Fibroblast of villous mesenchyme (primary cell): ENCODE measurements at places on chromosomes 7 and 10. TPM values are rescaled to one million over a fixed set of nuclear protein-coding genes. Genes with fewer than 3 reads are reported as not detected.

The IL2RA gene
- under 0.01 TPM in 1 of 2 replicates, not detected in the other for total RNA-seq

The HOXA1 gene
- 0.32 and 0.43 TPM in 2 replicates for total RNA-seq

The NME8 gene
- not detected in 2 replicates for total RNA-seq

The PLXNA4 gene
- under 0.01 TPM in 1 of 2 replicates, not detected in the other for total RNA-seq

The STOX1 gene
- total RNA-seq = under 0.01 TPM in 2 replicates

The RPEL1 gene
- 0.32 and 0.43 TPM in 2 replicates for total RNA-seq

The AS3MT gene
- total RNA-seq = 5.2 and 5.5 TPM in 2 replicates

The COL13A1 gene
- 3.5 and 5.8 TPM in 2 replicates for total RNA-seq

The INMT gene
- total RNA-seq = 15.8 and 48.4 TPM in 2 replicates

The RAB18 gene
- 44.1 and 61.7 TPM in 2 replicates for total RNA-seq

The ACTR3C gene
- total RNA-seq = 7.4 and 13.4 TPM in 2 replicates

The SNCG gene
- total RNA-seq = 3.5 and 4.8 TPM in 2 replicates

The POU6F2 gene
- total RNA-seq = under 0.01 and 0.32 TPM in 2 replicates

The HOXA5 gene
- 7.4 and 10.8 TPM in 2 replicates for total RNA-seq
